ENCODE measurements at places on chromosomes 16 and 17.

GRCh38 chr16:30166202-30166902 is 17.1 kb upstream of the CORO1A start:
- DNase-seq: peak; percentile 18

GRCh38 chr16:70483426-70483825 is 29.0 kb downstream of the FCSK start:
- no peak for DNase-seq

- no peak for DNase-seq
Measured at GRCh38 chr16:25264597-25264996, 7.0 kb upstream of the ZKSCAN2 start.

GRCh38 chr16:68079626-68080344 is 5.4 kb upstream of the NFATC3 start:
- peak; percentile 87 for DNase-seq

DNA sequence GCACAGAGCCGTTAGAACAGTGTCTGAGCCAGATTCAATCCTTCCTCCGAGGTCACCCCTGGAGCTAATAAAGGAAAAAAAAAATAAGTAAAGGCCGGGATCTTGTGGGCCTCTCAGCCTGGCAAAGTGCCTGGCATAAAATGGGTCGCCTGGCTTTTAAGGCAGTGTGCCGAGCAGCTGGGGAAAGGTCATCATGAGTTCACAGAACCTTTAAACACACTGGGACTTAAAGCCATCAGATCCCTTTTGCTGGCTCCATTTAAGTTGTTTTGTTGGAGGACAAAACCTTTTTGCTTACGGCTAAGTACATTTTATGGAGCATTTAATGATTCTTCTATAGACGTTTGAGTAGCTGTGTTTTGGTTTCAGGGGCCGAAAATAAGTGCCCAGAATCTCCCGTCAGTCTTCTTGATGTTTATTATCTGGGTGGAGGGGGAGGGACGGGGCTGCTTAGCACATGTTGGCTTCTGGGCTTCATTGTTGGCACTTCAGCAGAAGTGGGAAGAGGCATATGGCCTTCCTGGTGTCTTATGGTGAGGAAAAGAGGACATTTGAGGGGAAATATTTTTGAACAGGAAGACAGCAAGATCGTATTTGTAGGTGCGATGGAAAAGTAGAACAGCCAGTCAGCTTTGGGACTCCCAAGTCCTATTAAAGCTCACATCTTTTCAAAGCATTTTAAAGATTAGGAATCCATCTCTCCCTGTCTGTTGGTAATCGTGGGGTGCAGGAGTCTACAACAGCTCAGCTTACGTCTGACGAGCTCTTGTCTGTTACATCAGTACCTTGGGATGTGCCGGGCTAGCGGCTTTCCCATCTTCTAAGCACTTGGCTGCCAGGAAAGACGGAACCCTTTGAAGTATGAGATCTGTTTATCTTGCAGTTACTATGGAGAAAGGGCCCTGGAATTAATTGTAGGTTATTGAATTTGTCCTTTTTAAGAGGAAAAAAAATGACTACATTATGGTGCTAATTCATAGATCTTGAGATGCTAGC is 31.1 kb downstream of the RBFOX1 start:
- no peak for DNase-seq

DNA sequence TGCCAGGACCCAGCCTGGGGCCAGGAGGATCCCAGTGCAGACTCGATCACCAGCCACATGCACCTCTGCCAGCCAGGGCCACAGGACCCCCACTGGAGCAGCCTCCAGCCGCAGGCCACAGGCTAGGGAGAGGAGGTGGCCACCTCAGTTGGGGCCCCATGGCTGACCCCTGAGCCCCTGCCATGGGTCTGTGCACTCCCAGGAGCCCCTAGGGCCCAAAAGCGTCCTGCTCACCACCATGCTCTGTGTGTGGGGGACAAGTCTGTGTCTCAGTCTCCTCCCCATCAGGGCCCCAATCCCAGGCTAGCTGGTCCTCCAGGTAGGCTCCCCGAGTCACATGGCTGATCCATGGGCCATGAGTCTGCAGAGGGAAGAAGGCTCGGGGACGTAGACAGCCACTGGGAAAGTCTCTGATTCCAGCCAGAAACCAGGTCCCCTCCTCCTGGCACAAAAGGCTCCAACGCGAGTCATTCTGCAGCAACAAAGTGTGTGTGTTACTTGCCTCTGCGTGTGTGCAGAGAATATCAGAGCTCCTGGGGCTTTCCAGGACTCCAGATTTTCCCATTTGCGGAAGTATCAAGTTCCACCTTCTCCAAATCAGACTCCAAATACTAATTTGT is 6.1 kb upstream of the PRSS8 start:
- DNase-seq: peak; percentile 21

DNA sequence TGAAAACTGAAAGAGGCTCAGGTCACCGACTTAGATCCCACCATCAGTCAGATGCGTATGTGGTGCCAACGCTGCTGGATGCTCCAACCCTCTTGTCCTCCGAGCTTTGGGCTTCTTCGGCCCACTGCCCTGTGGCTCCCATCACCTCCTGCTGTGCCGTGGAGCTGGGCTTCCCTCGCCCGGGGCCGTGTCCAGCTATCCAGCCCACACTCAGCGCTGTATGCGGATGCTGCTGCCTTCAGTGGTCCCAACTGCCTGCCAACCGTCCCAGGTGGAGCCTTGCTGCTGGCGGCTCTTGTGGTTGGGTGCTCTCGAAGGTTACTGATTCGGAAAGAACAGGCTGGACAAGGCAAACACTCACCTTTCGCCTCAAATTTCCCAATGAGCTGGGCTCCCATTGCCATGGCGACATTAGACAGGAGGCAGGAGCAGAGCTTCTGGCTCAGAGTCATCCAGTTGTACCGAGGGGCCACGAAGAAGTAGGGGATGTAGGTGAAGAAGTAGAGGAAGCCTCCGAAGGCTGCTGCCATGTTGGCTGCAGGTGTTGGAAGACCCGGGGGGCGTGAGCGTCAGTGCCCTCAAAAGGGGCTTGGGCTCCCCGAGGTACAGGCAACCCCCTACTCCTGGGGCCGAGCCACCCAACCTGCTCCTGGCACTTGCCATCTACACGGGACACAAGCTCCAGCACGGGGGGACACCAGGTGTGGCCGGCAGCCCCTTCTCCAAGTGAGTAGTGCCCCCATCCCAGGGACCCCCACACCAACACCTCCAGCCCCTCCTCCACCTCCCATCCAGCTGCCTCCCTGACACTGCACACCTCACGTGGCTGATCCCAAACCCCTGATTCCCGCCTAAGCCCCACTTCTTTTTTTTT is 32.2 kb downstream of the ABCA3 start:
- no peak for DNase-seq

DNA sequence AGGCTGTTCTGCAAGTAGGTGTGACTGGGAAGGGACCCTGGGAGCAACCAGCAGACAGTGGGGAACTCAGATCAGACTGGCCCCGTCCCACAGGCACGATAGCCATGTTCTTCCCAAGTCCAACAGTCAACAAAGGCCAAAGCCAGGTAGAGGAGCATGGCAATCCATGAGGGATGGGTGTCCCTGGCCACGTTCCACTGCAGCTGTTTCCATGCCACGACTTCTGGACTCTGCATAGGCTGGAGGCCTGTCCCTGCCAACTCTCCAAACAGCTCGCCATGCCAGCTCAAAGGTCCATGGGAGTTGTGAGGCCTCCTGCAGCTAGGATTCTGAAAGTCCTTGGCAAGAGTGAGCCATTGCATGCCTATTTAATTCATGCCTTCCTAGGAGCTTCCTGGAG is 459.8 kb downstream of the CDH8 start:
- no peak for DNase-seq

- no peak for DNase-seq
Measured at GRCh38 chr17:57447990-57448758, 191.9 kb downstream of the MSI2 start.

DNA sequence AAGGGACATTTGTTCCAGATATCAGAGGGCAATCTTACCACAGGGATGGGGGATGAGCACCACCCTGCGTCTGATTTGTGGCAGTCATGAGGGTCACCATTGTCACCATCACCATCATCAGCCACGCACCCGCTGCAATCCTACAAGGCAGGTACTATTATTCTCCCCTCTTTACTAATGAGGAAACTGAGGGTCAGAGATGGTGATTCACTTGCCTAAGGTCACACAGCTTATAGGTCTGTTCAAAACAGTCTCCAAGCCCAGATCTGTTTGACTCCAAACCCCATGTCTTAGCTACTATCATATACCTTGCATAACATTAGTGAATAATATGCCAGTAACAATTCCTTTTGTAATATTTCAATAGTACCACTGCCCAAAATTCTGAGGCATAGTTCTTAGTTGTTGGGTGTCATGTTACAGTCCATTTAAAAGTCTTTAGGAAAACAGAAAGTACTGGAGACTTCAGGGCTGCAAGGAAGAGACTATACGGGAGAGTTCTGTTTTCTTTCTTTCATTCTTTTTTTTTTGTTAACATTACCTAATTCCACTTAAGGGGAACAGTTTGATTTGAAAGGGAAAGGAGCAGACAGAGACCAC is 166.4 kb downstream of the C16orf95 start:
- no peak for DNase-seq

DNA sequence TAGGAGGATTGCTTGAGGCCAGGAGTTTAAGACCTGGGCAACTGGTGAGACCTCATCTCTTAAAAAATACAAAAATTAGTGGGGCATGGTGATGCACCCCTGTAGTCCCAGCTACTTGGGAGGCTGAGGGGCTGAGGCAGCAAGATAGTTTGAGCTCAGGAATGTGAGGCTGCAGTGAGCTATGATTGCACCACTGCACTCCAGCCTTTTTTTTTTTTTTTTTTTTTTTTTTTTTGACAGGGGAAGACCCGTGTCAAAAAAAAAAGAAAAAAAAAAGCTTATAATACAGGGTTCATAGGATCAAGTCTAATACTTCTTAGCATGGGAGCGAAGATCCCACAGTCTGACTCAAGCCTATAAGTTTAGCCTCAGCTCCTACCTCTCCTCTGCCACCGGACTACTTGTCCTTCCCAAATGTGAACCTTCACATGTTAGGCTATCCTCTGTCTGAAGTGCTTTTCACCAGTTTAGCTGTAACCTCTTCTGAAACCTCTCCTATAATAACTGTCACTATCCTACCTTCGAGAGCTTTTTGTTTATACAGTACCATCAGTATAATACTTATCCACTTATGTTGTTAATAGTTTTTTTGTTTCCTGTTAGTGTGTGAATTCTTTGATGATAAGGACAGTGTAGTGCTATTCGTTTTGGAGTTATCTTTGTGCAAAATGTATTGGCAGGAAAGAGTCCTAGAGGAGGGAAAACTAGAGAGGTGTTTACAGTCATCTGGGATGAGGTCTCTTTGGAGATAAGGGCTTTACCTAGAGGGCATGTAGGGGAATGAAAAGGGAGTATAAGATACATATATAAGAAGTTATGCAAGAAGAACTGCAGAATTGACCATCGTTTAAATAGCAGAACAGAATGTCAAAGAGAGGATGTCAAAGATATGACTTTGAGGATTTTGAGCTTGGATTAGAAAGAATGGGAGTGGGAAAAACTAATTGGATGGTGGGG is 15.5 kb downstream of the CPD start:
- no peak for DNase-seq

DNA sequence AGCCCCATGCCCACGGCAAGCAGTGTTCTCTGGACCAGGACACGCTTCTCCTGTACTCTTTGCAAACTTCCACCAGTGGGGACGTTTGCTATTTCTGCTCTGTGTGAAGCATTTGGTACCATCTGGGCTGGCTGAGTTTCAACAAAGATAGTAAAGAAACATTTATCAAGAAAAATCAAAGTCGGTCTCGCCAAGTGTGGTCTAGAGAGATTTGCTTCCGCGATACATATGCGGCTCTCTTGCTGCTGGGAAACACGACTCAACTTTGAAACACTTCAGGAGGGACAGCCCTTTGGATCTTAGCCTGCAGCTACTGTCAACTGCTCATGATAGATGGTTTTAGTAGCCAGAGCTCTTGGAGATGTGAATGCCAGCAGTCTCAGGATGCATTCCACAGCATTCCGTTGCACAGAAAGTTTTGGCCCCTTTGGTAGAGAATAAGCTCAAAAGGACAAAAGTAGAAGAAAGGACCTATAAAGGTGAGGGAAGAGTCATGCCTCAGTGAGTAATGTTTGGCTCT is 168.2 kb upstream of the CACNG3 start:
- DNase-seq: no peak

- DNase-seq: peak; percentile 38
Measured at GRCh38 chr17:59751955-59752413, 44.5 kb downstream of the VMP1 start.

DNA sequence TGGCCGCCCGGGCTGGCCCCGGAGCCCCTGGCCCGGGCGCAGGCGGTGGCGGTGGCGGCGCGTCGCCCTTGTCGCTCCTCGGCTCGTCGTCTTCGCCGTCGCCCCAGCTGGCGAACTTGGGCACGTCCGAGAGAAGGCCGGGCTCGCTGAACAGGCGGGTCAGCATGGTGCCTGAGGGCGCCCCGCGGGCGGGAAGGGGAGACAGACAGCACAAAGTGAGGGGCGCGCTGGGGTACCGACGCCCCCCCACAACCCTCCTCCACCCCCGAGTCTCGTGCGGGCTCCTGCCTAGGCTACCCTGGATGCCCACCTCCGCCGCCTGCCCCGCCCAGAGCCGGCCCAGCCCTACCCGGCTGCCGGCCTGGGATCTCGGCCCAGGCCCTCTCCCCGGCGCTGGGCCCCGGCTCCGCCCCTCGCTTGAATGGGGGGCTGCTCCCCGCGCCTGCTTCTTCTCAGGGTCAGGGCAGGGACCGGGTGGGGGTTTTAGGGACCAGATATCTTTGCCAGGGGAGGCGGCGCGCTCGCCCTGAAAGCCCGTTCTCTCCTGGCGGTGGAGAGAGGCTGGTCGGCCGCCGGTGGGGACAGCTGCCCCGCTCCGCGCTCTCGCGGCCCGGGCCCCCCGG is 1.2 kb downstream of the NEUROD2 start:
- DNase-seq: no peak

GRCh38 chr16:25097276-25097975 is 14.1 kb upstream of the LCMT1 start:
- no peak for DNase-seq

GRCh38 chr17:1959871-1960544 is 65.1 kb downstream of the RTN4RL1 start:
- DNase-seq: no peak

All from activated CD4-positive, alpha-beta memory T cell treated with anti-CD3 and anti-CD28 coated beads, Interleukin-2, amount 10 ng/mL, durations not matched to agents 7 days and 5 days (primary cell).